Transverse colon (tissue), 4 donors: ENCODE measurements at places on chromosomes 6 and 20. TPM values are rescaled to one million over a fixed set of nuclear protein-coding genes. Genes with fewer than 3 reads are reported as not detected.

DNA sequence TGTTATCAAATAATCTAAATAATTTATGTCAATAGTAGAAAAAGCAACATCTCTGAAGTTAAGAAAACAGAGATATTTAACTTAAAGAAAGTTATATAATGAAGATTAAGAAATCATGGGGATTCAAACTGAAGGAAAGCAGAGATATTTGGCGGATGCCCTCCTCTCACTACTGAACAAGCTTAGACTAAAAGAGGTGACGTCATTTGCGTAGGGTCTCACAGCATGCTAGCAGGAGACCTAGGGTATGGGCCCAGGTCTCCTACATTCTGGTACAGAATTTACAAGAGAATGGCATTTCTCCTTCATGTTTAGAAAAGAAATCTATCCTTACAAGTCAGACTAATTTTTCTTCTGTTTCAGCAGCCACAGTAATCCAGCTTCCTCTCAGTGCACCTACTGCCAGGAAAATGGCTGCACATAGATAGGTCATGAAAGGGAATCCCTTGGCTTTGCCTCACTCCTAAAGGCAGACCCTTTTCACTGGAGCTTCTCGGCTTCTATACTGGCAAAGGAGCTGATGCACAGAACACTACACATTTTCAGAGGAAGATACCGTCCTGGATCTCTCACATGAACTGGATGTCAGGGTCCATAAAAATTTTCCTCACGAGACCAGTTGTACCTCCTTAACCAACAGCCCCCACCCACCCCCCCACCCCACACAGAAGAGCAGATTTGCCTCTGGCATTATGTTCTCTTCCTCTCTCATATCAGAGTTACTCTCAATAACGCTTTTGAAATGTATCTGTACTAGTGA, 41.8 kb upstream of the DST start:
- H3K36me3 ChIP-seq, result no peaks in the 10 kb centered on the region
- peak overlapping the region; percentile 2 for H3K27ac ChIP-seq
- peaks cover 27% of the 10 kb centered on the region for H3K4me1 ChIP-seq
- H3K4me3 ChIP-seq, result no peak overlapping the region
- no peaks in the 10 kb centered on the region for H3K27me3 ChIP-seq

Gene DNMT3B
- 0.37 TPM for total RNA-seq

DNA sequence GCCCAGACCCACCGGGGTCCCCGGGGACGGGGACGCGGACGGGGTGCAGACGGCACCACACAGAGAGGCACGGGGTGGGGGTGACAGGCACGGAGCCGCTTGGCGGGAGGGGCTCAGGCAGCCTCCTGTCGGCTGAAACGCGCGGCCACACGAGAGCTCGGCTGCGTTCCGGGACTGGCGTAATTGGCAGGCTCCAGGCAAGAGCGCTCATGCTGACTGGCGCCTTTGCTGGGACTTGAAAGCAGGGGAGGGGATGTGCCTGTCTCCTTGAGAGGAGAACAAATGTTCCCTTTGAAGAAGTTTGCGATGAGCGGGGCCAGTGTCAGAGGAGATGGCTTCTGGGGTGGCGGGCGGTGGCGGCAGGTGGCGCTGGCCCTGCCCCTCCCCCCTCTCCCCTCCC, 25.8 kb downstream of the BHLHE23 start:
- H3K4me1 ChIP-seq, result peaks cover 3% of the 10 kb centered on the region
- peaks cover 92% of the 10 kb centered on the region for H3K27me3 ChIP-seq
- no peak overlapping the region for H3K4me3 ChIP-seq
- no peak overlapping the region for H3K27ac ChIP-seq
- DNase-seq, result no peak
- no peaks in the 10 kb centered on the region for H3K36me3 ChIP-seq

- no peaks in the 10 kb centered on the region for H3K27me3 ChIP-seq
- no peak overlapping the region for H3K27ac ChIP-seq
- DNase-seq, result no peak
- H3K36me3 ChIP-seq, result no peaks in the 10 kb centered on the region
- H3K4me1 ChIP-seq, result peaks cover 13% of the 10 kb centered on the region
Measured at GRCh38 chr20:8795404-8795803, 273.5 kb upstream of the PLCB4 start.

Gene RAMACL
- total RNA-seq, result 1.2 TPM

- peak; percentile 69 for DNase-seq
- H3K27me3 ChIP-seq, result peaks cover 16% of the 10 kb centered on the region
- H3K4me1 ChIP-seq, result no peaks in the 10 kb centered on the region
- no peaks in the 10 kb centered on the region for H3K36me3 ChIP-seq
Measured at GRCh38 chr6:167797011-167797471, 29.7 kb upstream of the AFDN start.

Gene LY6G6C
- not detected for total RNA-seq

Gene LINC00237
- total RNA-seq, result not detected

DNA sequence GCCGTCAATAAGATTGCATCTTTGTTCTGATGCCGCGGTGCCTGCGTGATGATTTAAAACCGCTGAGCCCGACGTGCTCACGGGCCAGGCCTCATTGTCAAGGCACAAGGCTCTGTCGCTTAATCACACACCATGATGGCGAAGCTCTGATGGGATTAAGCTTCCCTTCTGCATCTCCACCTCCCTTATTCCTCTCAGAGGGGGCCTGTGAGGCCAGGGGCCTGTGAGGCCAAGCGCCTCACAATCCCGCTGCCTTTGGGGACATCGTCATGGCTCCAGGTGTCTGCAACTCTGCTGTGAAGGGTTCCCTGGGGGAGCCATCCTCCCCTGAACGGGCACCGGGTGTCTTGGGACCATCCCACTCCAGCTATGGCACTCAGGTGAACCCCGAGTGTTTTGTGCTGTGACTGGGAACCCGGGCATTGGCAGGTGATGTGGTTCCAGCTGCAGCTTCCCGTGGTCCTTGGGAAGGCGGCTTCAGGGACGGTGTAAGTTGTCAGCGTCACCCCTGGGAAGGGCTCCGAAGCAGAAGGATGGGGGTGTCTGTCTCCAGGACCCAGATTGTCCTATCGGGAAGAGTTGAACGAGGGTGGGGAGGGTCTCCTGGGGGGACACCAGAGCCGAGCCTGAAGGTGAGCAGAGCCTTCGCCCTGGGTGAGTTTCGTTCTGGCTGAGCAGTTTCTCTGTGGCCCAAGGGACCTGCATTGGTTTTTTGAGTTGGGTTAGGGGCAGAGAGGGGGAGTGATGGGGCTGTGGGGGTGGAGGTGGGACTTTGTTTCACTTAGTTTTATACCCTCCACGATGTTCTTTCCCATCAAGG, 18.0 kb upstream of the BHLHE23 start:
- no peak overlapping the region for H3K4me3 ChIP-seq
- no peaks in the 10 kb centered on the region for H3K4me1 ChIP-seq
- no peak for DNase-seq
- no peaks in the 10 kb centered on the region for H3K36me3 ChIP-seq
- H3K27ac ChIP-seq, result no peak overlapping the region

- no peak overlapping the region for H3K4me3 ChIP-seq
- H3K4me1 ChIP-seq, result peaks cover 12% of the 10 kb centered on the region
- H3K36me3 ChIP-seq, result no peaks in the 10 kb centered on the region
- peak; percentile 81 for DNase-seq
- peak overlapping the region; percentile 73 for H3K27ac ChIP-seq
Measured at GRCh38 chr6:52724406-52725121, 38.7 kb downstream of the GSTA2 start.

DNA sequence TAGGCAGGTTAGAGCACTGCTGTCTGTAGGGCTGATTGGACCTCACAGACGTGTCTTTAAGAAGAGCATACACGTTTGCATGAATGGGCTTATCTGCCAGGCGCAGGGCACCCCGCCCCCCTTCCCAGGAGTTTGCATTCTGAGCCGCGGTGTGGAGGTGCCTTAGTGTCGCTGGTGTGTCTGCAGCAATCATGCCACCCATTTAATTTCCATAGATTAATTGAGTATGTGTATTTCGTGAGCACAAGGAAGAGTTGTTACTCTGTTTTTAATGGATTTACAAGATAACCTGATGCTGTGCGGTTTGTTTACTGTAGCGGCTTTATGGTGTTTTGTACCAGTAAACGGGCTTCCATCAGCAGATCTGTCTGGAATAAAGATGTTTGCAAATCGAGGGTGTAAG, 107.7 kb downstream of the ZDHHC14 start:
- no peaks in the 10 kb centered on the region for H3K4me1 ChIP-seq
- H3K27ac ChIP-seq, result no peak overlapping the region
- H3K27me3 ChIP-seq, result no peaks in the 10 kb centered on the region
